ENCODE measurements at places on chromosomes 2 and 18.

DNA sequence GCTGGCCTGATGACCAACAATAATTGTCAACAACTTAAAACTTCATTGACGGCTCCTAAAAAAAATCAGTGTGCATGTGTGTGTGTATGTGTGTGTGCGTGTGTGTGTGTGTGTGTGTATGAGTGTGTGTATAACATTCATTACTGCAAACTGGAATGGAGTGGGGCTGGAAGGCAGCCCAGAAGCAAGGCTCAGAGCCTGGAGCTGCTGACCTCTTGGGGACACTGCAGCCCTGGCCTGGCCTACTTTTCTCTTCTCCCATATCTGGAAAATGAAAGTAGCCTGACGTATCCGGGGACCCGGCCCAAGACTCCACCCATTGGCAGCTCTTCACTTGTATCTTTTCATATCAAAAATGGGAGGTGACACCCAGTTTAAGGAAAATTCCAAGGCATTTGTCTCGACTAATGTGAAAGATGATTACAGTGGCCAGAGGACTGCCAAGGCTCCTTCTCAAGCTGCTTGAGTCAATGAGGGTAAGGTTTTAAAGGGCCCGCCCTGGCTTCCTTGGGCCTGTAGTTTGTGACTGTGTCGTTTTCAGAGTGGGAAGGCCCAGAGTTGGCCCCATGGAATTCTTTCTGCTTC, 72.4 kb upstream of the IL1R1 start:
- peak; percentile 97 for DNase-seq

DNA sequence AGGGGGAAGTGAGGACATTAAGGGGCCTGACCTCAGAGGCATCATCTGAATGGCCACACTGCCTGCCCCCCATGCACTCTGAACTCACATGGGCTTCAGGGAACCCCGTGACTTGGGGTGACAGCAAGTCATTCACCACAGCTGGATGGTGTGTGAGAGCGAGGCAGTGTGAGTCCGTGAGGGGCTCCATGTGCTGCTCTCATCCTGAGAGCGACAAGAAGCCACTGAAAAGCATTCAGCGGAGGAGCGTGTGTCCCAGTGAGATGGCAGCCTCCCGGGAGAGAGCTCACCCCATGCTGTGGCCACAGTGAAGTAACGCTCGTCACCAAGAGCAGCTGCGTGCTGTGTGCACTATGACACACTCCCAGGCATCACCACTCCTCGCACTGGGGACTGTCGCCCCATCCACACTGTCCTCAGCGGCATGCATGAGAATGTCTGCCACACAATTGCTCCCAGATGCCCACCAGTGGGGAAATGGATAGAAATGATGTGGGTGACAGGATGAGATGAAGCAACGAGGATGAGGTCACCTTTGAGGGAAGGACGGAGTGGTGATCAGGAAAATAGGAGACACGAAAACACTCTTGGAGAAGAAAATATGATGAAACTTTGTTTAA, 213.0 kb upstream of the RAB6C start:
- no peak for DNase-seq

DNA sequence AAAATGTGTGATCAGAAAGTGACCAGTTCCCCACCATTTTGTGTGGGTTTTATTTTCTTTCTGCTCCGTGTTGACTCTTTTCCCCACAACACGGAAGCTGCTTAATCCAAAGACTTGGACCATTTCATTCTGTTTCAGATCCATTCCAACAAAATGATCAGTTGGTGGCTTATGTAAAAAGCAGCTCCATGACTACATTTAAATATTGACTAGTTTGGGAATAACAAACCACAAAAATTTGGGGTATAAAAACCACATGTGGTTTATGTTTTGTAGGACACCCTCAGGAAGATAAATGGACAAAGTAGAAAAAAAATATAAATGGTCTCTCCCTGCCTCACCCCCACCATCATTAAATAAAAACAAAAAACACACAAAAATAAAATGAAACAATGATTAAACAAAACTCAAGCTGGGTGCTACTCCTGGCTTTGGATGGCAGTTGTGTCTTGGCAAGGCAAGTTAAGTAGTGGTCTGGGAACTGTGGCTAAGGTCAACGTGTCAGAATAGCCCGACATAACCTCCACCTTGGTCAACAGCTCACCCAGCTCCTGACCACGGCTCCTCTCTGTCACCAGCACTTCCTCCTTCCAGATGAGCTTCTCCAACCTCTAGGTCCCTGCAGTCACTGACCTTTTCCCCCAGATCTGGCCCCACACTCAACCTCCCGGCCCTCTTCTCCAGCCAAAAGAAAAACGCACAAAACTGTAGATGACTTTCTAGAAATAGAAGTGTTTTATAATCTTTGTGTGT, 12.8 kb upstream of the WIPF1 start:
- no peak for DNase-seq

- DNase-seq: no peak
Observed at GRCh38 chr2:40400336-40400953, 51.4 kb downstream of the SLC8A1 start.

DNA sequence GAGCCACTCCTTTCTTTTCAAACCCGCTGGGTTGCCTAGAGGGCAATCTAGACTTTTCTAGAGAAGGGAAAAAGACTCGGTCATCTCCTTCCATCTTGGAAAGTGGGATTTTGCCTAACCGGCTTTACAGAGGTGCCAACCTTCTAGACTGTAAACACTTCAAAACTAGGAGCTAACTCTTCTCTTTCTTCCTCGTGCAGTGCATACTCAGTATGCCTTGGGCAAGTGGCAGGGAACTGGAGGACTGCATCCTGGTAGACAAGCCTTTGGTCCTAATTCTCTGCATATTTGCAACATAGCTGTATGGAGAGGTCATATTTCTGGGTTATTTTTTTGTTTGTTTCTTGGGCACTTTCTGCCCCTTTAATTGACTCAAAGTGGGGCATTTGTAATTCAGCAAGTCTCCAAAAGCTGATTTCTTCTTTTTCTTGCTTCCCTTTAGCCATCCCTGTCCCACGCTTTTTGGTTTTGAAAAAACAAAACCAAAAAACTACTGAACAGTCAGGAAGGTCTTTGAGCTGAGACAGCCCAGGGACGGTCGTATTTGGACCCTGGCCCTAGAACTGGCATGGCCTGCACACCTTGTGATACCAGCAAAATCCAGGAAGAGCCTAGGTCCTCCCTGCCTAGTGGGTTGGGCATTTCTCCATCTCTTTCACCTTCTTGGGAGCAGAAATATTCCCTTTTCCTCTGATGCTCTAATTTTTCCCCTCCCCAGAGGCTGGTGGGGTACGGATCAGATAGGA, 5.8 kb upstream of the GATA6 start:
- no peak for DNase-seq

DNA sequence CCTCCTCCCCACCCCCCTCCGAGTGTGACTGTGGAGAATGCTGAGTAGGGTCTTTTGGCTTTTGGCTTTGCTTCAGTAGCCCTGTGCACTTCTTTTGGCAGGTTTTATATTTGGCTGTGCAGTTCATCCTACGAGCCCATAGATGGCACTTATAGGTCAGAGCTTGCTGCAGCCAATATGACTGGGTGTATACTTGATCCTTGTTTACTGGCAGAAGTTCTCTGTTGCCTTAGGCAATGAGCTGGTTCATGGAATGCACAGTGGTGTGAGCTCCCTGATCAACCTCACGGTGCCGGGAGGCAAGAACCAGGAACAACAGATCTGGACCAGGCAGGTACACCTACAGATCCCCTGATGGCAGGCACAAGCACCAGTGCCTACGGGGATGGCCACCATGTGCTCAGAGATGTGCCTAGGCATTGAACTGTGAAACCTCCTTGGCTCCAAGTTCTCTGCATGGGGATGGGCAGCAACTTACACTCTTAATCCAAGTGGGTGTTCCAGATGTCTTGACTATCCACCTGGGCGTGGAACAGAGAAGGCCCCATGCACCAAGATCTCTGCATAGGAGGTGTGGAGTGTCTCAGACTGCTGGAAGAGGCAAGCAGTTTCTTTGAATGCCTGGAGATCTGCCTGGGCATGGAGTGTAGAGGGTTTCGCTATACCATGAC, 190.4 kb downstream of the KIAA1328 start:
- DNase-seq: peak; percentile 2

GRCh38 chr2:18167871-18168270, 289.4 kb downstream of the KCNS3 start:
- DNase-seq: no peak

DNA sequence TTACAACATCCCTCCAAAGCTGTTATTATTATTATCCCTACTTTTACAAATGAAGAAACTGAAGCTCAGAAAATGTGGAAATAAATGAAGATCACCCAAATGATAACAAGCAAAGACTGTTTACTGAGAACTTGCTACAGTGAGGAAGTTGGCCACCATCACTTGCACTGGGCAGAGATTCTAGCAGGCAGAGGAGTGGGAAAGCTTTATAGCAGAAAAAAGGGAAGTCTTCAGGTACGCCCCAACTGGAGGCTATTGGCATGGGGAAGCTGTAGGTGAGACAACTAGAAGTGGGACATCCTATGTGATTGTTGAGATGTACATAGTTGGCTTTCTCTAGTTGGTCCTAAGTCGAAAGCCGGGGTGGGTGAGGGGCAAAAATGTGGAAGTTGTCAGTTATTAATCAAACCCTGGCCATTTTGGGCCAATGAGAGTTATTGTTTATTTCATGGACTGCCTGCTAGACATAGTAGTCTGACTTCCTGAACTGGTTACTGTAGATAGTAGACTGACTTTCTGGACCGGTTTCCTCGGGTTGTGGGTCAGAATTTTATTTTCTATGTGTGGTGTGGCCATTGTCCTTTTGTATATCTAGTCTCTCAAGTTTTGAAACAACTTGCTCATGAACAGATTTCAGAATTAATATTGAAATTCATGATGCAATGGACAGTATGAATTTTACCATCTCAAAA, 40.2 kb upstream of the STAT4 start:
- no peak for DNase-seq

- no peak for DNase-seq
Observed at GRCh38 chr2:28697602-28698149, 54.0 kb upstream of the PPP1CB start.

- DNase-seq: no peak
Observed at GRCh38 chr2:43192744-43193651, 33.4 kb downstream of the ZFP36L2 start.

- no peak for DNase-seq
Observed at GRCh38 chr18:12312976-12313375, 4.9 kb downstream of the TUBB6 start.

- DNase-seq: no peak
Observed at GRCh38 chr2:48651158-48651790, 33.6 kb downstream of the GTF2A1L start.

DNA sequence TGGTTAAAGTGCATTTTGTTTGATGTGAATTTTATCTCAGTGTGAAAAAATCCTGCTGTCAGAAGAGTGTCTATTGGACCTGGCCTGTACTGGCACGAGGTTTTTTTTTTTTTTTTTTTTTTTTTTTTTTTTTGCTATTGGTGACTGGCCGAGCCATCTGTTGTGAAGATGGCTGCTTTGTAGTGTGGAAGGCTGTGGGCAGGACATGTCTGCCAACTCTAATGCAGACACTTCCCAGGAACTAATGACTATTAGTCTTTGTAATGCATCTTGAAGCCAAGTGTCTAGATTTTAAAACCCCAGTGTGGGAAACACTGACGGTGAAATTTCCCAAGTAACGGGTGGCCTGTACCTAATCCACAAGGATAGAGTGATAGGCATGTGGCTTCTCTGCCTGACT, 34.3 kb downstream of the ZAP70 start:
- no peak for DNase-seq

DNA sequence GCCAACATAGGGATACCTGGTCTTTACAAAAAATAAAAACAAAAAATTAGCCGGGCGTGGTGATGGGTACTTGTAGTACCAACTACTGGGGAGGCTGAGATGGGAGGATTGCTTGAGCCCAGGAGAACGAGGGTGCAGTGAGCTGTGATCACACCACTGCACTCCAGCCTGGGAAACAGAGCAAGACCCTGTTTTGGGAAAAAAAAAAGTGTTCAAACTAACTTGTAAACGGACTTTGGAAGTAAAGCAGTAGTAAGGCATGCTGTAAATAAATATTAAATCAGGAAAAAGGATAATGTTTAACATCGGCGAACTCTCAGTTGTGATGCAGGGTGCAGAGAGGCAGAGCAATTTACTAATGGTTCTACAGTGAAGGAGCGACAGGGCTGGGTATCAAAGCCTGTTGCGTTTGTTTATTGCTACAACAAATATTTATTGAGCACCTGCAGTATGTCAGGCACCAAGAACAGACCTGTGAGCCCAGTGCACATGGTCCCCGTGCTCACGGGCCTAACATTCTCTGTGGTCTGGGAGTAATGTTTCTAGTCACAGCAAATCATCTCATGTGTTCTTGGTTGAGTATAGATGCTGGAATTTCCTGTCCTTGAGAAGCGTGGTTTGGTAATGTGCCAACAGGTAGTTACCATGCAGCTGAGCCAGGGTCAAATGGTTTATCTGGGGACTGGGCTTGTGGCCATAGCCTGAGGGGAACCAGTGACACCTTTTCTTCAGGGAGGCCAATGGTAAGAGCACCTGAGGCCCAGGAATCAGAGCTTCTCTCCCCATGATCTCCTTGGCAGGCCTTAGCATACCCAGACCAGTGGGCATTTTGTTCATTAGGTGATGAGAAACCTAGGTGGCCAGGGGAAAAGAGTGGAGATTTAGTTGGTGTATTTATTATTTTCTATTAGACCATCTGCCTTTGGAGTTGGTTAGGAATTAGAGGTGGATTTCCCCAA, 27.9 kb upstream of the GREB1 start:
- DNase-seq: no peak

- DNase-seq: no peak
Observed at GRCh38 chr2:16243411-16243996, 303.2 kb downstream of the MYCN start.

DNA sequence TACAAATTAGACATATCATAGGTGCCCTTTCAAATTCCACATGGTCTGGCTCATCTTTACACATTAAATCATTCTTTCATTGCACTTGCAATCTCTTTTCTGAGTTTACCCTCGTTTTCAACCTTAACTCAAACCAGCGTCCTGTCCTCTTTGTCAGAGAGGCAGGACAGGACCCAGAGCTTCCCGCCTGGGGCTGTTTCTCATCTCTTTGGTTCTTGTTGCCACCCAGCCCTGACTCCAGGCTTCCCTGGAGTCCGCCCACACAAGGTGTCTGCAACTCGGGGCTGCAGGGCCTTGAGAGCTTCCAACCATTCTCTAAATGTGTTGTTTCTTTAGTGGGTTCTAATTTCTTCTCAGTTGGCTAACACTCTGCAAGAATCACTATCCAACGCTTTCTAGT, 24.4 kb downstream of the RBMS1 start:
- DNase-seq: no peak

Measured in left lung (tissue), 14 donors.